SK-N-DZ (cell line): ENCODE measurements at places on chromosomes 1 and 21.

DNA sequence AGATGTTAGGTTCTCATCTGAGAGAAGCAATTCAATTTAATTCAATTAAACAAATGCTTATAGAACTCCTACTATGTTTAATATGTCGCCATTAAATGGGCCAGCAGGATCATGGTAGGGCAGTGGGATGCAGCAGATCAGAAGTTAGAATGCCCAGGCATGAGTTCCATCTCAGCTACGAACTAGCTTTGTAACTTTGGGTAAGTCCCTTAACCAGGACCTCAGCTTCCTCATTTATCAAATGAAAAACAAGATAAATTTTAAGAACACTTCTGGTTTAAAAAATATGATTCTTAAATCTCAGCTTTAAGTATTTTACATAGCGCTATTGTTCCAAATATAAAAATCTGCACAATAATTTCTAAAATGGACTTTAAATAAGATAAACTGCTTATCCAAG, 67.5 kb upstream of the GFI1 start:
- DNase-seq: no peak

DNA sequence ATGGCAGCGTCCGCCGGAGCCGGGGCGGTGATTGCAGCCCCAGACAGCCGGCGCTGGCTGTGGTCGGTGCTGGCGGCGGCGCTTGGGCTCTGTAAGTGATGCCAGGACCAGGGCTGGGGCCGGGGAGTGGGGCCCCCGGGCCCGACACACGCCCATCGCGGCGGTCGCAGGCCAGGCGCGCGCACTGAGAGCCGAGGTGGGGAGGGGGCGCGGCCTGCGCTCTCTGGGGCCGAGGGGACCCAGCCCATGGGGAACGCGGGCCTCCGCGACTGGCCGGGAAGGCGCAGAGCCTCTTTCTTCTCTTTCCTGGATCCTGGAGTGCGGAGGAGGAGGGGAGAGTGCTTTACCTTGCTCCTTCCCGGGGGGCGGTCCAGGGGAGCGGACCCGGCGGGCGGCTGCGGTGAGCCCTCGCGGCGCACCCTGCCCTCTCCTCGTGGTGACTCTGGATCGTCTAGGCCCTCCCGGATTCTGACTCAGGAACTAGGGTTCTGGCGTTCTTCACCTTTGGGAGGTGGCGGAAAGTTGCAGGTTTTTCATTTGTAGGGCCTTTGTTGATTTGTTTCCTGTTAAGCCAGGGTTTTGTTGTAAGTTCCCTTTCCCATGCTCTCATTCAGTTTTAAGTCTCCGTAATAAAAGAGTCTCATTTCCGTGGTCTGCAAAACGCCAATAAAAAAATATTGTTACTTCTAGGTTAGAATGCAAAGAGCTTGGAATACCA, 529 bp downstream of the MPZL1 start:
- DNase-seq: no peak

GRCh38 chr1:201347498-201348210, 29.8 kb downstream of the TNNT2 start:
- no peak for DNase-seq

GRCh38 chr1:243946946-243947345, 96.9 kb upstream of the AKT3 start:
- no peak for DNase-seq

DNA sequence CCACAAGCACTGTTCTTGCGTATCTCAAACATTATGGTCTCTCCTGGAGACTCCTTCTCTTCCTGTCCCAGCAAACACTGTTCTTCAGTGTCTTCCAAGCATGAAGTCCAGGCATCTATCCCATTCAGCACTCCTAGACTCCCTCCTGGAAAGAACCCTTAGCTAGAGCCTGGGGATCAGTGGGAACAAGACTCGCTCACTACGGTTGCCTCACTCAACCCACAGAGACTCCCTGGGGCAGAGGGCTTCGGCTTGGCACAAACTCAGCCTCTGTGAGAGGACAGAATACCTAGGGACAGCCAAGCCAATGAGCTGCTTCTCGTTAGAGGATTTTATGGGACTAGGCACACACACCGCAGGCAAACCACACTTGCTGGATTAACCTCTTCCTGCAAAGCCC, 86.5 kb upstream of the IPO9 start:
- DNase-seq: no peak

- DNase-seq: no peak
These were observed 46.4 kb downstream of the ELF3 start for GRCh38 chr1:202056644-202057334.
